Thyroid gland (tissue), 4 donors: ENCODE measurements at places on chromosomes 2 and 18. TPM values are rescaled to one million over a fixed set of nuclear protein-coding genes. Genes with fewer than 3 reads are reported as not detected.

Gene FSHR
- 0.13 TPM for total RNA-seq

Gene ASXL3
- total RNA-seq = 25.3 TPM

Gene OTOS
- total RNA-seq = 13.2 TPM

Gene IL36B
- not detected for total RNA-seq

Gene ANKAR
- 14.1 TPM for total RNA-seq

DNA sequence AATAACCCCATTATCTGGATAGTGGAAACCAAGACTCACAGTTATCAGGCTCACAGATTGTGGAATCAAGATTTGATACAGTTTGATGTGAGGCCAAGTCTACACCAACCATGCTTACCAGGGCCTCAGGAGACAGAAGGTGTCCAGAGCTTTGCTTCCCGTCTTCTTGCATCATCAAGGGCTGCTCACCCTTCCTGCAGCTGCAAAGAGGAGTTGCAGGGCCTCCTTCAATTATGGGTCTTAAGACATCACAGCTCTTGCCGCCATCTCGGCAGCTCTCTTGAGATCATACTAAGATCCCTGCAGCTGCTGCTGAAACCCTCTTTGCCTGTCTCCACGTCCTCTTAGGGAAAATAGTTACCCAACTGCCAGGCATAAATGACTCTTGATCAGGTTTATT is 176.0 kb downstream of the MGAT5 start:
- DNase-seq = no peak

- DNase-seq = no peak
Measured at GRCh38 chr18:76989647-76990190, 142.9 kb downstream of the MBP start.

DNA sequence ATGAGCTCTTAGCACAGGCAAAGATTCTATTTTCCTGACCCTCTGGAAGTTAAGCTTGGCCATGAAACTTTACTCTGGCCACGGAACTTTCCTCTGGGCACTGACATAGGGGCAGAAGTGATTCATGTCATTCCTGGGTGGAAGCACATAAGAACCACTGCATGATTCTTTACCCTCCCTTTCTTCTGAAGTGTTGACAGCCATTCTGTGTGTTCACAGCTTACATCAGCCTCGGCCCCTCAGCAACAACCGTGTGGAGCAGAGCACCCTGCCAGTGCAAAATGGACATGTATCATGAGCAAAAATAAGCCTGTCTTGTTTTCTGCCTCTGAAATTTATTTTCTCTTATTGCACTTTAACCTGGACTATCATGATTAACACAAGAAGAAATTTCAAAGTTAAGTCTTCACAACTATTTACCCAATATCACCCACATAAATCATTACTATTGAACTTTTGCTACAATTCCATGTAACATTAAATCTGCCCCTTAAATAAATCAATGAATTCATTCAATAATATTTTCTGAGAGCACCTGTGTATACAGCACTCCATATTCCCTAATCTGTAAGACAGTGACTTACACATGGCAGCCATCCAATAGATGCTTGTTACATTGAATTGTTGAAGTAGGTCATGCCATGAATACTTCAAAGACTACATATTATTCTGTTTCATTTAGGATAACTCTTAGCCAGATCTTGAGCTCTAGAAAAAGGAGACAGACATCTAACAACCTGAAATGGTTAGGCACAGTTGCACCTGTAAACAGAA is 531.9 kb downstream of the IRS1 start:
- DNase-seq = no peak

- no peak for DNase-seq
Measured at GRCh38 chr2:166784296-166784946, 103.9 kb upstream of the XIRP2 start.

GRCh38 chr18:45370255-45371010 is 244.8 kb upstream of the SLC14A2 start:
- DNase-seq = no peak

GRCh38 chr18:79167526-79168190 is 98.5 kb downstream of the ATP9B start:
- DNase-seq = peak; percentile 26

DNA sequence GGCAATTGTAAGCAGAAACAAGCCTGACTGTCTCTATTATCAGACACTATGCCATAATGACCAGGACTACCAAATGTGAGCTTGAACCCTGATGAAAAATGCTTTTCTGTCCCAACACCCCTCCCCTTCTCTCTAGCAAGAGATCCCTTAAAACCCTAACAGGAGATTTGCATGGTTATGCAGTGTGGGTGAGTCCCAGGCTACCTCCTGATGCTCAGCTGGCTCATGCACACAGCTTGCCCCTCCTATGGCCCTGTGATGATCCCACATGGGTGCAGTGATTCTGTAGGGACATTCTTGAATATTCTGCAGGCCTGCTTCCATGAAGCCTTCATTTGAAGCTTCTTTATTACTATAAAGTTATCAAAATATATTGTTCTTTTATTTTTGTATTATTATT is 357.4 kb downstream of the AKAIN1 start:
- DNase-seq = no peak

- DNase-seq = no peak
Measured at GRCh38 chr2:10221976-10222870, 80.5 kb upstream of the HPCAL1 start.

DNA sequence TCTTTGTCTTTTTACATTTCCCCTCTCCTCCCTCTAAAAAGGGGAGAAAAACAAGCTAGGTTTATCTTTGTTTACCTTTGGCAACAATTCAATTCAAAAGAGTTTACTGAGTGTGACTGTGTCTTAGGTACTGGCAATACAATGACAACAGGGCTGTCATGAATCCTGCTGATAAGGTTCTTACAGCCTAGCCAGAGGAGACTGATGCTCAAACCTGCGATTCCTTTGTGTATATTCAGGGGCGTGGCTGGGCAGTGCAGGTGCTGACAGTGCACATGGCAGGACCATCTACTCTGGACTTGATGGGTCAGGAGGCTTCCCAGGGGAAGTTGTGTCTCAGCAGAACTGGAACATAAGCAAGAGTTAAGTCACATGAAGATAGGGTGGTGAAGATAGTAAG is 23.2 kb upstream of the TTN start:
- no peak for DNase-seq

DNA sequence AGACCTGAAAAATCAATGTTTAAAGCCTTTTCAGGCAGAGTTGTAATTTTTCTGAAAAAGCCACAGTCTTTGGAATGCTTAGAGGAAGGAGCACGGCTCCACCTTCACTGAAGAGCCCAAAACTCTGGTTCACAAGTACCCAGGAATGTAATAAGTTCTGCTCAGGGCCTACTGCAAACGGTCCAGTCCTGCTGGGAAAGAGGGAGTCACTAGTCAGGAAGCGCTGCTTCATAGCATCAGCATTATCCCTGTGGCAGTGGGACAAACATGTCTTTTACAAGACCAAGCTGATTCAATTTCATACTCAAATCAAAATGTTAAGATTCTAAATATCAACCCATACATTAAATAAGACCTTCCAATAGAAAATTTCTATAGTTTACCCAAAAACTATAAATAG is 152.9 kb upstream of the PGAP1 start:
- no peak for DNase-seq
